ENCODE measurements at places on chromosomes 1 and 21.
A peak's percentile ranks its signal among the peaks of the same experiment; 100 is the strongest.

- no peak for DNase-seq
These were observed 9.8 kb upstream of the CAMTA1 start for GRCh38 chr1:6775261-6776043.

DNA sequence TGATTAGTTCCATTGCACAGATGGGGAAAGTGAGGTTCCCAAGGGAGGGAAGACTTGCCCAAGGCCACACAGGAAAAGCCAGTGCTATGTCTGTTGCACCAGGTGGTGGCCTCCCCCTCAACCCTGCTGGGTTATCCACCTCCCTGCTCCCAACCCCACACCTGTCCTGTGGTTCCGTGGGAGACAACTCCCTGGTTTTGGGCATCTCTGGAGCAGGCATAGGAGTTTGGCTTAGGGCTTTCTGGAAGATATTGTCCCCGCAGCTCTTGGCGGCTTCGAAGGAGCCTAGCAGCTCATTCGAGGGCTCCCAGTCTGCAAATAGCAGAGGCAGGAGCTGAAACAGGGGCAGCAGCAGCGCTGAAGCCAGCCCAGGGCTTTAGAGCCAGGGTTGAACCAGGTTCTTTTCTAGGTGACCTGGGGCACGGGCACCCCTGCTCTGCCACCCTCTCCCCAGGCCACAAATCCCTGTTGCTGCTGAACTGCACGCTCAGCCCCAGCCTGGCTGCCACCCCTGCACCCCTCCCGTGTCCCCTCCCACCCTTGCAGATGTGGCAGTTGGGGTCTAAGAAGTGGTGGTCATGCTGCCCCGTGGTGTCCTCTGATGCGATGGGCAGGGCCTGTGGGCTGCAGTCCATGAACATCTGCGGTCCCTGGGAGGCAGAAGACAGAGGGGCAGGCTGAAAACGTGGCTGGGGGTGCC is 22.1 kb downstream of the SPOCD1 start:
- DNase-seq, result no peak

DNA sequence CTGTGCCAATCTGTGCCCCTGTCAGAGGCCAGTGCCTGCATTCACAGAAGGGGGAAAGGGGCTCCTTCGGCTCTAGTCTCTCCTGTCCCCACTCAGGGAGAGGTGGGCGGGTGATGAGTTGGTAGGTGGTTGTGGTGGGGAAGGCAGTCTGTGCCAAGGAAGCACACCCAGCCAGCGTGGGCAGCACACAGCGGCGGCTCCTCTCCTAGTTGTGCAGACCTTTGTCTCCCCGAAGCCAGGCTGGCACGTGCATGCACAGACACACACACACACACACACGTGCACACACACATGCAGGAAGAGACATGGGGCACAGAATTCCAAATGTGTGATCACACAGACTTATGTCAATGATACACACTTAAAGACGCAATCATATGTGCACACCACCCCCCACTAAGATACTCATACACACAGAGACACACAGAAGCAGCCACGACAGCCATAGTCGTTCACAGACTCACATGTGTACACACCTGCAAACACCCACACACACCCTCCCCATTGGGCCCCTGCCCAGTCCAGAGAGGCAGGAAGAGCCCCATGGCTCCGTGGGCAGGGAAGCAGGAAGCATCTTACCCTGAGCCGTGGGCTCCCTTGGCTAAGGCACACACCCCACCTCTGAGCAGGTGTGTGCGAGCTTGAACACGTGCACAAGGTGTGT is 16.4 kb downstream of the RIMS3 start:
- DNase-seq, result peak; percentile 27

DNA sequence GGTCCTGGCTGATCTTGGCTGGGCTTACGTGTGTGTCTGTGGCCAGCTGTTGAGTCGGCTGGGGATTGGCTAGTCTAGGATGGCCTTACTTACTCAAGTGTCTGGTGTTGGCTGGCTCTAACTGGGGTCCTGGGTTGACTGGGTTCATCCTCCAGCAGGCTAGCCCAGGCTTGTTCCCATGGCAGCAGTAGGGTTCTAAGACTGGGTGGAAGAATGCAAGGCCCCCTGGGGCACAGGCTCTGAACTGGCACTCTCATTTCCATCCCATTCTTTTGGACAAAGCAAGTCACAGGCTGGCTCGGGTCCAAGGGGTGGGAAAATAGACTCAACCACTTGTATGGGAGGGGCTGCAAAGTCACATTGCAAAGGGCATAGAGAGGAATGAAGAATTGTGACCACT is 7.9 kb upstream of the OPRD1 start:
- no peak for DNase-seq

GRCh38 chr1:116346943-116347673 is 25.9 kb upstream of the ATP1A1 start:
- no peak for DNase-seq

- DNase-seq, result peak; percentile 79
These were observed 7.9 kb upstream of the EDN2 start for GRCh38 chr1:41492341-41492848.

DNA sequence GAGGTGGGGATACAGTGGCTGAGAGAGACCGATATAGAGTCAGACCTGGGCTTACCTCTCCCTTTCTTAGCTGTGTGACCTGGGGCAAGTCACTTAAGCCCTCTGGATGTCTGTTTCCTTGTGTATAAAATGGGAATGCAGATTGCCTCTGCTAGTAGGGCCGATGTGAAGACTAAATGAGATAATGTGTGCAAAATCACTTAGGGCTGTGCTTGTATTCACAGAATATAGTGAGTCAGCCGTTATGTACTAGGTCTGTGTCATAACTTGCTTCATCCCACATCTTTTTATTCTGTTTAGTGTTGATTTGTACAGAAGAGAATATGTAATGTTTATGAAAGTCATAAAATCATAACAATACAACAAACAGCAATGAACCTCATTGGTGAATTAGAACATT is 56.0 kb downstream of the PTPRU start:
- DNase-seq, result no peak

GRCh38 chr21:15729346-15729673 is 472 bp upstream of the USP25 start:
- no peak for DNase-seq

GRCh38 chr1:5485436-5485835 is 506.8 kb downstream of the NPHP4 start:
- DNase-seq, result no peak

DNA sequence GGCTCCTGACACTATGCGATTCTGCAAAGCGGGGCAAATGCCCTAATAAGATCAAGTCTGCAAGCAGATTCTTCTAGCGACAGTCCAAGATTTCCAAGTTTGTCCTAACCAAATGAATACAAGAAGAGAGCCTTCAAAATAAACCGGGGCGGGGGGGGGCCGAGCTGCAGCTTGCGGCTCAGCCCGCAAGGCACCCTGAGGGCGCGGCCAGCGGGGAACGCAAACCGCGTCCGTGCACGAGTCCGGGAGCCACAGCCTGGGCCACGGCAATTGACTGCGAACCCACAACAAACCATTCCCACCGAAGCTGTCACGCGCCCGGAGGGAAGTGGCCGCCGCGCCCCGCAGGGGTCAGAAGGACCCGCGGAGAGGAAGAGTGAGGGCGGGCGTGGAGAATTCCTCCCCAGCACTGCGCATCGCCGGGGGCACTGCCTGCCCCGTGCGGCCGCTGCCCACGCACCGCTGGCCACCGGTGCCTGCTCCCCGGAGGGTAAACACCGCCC is 687 bp downstream of the TGFBR3 start:
- peak; percentile 69 for DNase-seq

DNA sequence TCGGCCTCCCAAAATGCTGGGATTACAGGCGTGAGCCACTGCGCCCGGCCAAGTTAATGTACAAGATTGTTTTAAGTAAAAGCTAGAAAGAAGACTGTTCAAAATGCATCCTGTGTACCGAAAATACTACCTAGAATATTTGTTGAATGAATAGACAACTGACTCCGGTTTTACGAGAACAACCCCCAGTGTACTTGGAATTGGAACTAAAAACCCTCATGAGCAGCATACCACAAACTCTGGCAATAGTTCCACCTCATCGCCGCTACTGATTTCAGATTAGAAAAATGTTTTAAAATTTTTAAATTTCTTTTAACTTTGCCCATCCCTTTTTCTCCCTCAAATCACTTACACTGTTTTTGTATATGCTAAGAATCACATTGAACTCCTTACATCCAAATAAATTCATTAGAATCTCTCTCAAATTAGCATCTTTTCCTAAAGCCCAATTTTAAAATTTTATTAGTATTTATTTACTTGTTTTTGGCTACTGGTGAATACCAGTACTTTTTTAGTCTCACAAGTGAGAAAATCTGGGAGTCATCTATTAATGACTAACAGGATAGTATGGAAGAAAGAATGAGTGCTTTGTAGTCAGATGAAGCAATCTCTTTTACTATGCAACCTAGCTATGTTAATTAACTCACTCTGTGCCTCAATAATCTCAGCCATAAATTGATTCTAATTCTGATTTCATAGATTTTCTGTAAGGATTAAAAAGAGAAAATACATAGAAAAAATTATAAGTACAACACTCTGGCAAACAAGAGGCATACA is 95.1 kb downstream of the GPATCH2 start:
- no peak for DNase-seq

- DNase-seq, result no peak
These were observed 15.6 kb upstream of the C1orf174 start for GRCh38 chr1:3915551-3916121.

DNA sequence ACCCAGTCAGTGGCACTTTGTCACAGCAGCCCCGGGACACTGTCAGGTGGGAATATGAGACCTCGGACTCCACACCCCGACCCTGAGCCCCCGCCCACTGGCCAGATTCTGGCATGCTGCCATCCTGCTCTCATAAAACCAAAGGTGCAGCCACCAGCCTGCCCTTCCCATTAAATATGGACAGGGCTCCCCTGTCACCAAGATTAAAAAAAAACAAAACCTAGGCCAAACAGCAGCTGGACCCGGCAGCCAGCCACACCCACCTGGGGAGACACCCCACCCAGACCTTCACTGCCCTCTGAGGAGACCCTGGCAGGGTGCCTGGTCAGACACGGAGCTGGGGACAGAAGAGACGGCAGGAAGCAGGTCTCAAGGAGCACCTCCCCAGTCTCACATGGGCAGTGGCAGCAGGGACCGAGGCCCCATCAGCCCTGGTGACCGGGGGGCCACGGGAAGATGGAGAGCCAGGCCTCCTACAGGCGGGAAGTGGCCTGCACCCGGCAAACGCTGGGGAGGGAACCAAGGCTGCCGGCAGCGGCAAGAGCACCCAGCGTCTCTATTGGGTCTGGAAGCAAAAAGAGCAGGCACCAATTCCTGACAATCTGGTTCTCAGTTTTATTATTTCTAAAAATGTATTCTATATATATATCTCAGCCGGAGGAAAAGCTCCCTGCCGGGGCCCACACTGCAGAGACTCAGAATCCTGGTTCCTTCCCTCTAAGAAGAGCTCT is 61.9 kb downstream of the ACOT7 start:
- no peak for DNase-seq

- DNase-seq, result no peak
These were observed 48.3 kb upstream of the POFUT2 start for GRCh38 chr21:45335761-45336534.

DNA sequence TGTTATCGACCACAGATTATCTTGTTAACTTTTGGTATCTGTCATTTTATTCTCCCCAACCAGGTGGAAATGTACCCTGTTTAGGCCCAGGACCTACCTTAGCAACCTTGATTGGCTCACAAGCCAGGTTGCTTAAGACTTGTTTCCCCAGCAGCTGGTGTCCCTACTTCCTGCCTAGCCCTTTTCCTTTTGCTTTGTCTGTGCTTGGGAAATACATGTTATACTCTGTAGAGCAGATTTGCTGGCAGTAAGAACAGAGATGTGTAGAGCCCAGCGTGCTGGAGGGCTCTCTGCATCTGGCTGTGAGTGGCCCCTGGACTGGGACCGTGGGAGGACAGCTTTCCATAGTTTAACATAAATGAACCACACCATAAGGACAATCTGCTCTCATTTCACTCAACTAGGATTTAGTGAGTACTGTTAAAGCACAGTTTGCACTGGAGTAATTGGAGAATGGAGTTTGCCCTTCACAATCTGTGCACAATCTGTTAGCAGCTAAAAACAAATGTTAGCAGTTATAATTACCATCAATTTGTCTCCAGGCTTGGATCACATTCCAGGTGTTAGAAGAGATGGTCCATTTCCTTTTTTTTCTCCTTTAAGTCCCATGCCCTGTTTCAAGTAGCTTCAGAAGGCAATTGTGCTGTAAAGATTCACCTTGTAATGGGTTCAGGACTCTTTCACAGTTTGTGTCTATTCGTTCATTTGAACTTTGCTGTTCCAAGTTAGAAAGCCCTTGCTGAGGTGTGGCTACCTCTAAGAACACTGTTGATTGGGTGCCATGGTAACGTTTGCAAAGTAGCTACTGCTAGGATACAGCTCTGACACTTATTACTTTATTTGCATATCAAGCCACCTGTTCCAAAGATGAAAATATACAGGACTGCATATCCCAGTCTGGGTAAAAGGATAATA is at the start of gene APOBEC4:
TSS of gene APOBEC4 (minus strand) at position 770 of the 915 bp plus-strand sequence. CDS start 4,535 bp downstream, outside the sequence.
- DNase-seq, result peak; percentile 64

DNA sequence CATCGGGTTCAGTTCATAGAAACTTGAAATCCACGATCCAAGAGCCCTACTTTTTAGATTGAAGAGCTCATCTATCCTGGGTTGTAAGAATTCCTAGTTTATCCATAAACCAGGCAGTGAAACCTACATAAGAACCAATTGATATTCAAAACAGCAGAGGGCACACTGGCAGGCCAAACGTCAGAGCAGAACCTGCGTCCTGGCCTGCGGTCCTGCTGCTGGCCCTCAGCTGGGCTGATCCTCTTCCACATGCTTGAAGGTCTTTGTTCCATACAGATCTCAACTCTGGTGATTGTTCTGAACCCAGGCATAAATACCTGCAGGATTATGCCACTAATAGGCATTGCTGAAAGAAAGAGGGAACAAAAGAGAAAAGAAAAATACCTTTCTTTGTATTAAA is 47.0 kb downstream of the MT1HL1 start:
- DNase-seq, result no peak

GRCh38 chr1:197725976-197726375 is 49.3 kb downstream of the DENND1B start:
- DNase-seq, result no peak

DNA sequence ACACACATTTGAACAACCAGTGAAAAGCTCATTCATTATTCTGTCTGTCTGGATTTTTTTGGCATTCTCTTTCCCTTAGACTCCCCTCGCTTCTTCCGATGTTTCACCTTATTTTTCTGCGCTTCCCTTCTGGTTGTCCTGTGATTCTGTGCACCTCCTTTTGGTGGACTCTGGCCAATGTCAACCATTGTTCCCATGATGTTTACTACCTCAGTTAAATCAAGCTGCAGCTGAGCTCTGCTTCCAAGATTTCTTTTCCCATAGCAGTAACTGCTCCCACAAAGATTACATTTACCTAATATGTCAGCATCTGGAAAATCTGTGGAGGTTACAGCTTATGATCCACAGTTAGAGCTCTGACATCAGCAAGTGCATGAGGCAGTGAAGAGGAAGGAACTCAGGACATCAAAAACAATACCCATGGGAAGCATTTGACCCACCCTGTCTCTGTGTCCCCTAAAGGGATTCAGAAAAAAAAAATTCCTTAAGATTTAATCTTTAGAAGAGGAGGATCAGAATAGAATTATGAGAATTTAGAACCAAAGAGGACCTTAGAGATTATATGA is 69.9 kb upstream of the ADAMTS5 start:
- DNase-seq, result no peak

- DNase-seq, result peak; percentile 96
These were observed 5.8 kb upstream of the FAM167B start for GRCh38 chr1:32241001-32241763.
